ENCODE measurements at places on chromosomes 11 and 22. TPM values are rescaled to one million over a fixed set of nuclear protein-coding genes. Genes with fewer than 3 reads are reported as not detected.

The FAM111B gene
- polyA plus RNA-seq = 14.7 TPM

The DRG1 gene
- polyA plus RNA-seq = 79.8 TPM

The OR5T2 gene
- polyA plus RNA-seq = not detected

The MS4A5 gene
- not detected for polyA plus RNA-seq

The TMEM132A gene
- polyA plus RNA-seq = 41.8 TPM

The SPINDOC gene
- 46.2 TPM for polyA plus RNA-seq

DNA sequence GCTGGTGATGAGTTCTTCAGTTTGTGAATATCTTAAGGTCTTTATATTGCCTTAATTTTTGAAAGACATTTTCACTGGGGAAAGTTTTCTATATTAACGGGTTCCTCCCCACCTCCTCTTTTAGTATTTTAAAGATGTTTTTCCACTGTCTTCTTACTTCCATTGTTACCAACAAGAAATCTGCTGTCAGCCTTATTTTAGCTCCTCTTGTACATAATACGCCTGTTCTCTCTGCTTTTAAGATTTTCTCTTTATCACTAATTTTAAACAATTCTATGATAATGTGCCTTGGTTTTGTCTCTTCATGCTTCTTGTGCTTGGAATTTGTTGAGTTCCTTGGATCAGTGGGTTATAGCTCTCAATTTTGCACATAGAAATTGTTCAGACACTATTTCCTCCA is 280.4 kb downstream of the DCDC1 start:
- no peak for DNase-seq

DNA sequence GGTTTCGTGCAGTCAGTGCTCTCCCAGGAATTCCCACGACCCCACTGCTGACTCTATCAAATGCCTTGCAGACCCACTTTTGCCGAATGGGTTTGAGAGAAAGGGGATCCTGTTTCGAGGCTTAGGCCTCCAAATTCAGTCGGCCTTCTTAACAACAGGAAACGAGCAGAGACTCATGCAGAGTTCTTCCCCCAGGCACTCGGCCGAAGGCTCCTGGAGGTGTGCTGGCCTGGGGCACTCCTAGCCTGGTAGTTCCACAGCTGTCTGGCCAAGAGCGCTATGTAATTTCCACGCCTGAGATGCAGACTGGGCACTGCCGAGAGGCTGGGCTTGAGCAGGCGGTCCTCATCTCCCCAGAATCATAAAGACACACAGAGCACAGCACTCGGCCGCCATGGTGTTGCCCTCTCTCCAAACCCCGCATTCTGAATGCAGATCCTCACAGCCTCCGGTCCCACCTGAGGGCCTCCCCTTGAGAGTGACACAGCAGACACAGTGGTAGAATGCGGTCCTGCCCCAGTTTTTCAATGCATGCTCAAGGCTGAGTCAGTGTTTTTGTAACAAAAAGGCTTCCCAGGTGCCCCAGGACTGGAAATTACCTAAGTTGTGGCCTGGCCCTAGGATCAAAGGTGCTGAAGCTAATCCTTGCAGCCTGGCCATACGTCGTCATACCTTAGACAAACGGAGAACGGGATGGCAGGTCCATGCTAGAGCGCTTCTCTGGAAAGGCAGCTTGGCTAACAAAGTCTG is 30.2 kb upstream of the BID start:
- DNase-seq = peak; percentile 58

DNA sequence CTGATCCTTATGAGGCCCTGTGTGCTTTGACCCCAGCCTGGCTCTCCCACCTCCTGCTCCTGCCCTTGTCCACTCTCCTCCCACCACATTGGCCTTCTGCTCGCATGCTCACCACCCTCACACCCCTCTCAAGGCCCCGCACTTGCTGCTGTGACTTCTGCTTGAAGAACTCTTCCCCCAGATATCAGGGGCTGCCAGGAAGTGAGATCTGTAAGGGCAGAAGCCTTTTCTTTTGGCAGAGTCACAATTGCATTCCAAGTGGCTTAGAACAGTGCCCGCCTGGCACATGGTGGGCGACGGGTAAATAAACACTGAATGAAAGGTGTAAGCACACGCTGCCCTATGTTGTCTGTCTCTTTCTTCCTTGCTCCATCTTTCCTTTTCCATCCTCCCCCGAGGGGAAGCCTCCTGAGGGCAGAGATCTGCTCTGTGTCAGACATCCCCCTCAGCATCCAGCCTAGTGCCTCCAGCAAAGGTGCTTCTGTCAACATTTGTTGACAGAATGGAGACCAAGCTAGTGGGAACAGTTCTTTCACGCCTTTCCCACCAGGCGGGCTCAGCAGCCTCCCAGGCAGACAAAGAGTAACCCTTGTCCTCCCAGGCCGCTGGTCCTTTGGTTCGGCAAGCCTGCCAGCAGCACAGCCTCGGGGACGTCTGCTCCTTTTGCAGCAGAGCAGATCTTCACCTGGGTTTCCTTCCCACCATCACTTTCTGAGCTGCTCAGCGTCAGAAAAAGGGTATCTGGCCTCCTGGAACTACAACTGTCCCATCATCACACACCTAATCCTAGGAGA is 10.0 kb upstream of the PEX26 start:
- DNase-seq = no peak

GRCh38 chr22:44578516-44579230 is 80.6 kb upstream of the RTL6 start:
- no peak for DNase-seq

DNA sequence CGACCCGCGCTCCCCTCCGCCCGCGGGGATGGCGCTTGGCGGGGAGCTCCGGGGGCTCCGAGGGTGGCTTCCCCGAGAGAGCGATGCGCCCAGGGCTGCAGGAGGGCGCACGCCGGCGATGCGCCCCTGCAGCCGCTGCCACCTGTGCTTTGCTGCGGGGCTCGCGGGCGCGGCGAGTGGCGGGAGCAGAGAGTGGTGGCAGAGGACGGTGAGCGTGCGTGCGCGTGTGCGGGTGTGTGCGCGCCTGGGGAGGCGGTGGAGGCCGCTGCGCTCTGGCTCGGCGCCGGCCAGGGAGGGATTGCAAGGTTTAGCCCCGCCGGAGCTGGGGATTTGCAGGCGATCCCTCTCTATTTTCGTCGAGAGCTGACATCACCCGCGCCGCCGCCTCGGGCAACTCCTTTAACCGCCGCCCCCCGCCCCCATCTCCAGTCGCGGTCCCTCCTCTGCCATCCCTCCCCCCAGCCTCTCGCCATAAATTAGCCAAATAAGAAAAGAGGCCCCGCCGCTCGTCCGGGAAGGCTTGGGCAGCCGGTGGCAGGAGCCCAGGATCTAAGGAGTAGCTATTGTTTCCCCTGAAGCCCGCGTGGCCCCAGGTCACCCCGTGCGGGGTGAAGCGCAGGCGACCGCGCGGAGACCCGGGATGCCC is at the start of gene SLC1A2:
TSS of gene SLC1A2 (minus strand) at position 375 of the 646 bp plus-strand sequence. CDS start 592 bp downstream, outside the sequence.
- peak; percentile 55 for DNase-seq

DNA sequence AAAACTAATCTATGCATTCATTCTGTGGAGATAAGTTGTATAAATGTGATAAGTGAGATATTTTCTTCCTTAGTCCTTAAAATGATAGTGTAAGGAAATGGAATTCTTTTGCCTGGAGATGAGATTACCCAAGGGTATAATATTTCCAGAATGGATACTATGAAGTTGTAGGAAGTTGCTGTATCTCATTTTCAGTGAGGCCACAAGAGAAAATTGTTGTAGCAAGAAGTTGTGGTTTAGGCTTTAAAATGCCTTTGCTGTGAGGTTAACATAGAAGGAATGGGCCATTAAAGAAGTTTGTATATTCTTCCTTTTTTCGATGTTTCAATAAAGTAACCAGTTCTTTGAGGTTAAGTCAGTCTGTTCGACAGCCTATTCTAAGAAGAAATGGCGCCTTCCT is 50.7 kb upstream of the LIN7C start:
- DNase-seq = no peak

DNA sequence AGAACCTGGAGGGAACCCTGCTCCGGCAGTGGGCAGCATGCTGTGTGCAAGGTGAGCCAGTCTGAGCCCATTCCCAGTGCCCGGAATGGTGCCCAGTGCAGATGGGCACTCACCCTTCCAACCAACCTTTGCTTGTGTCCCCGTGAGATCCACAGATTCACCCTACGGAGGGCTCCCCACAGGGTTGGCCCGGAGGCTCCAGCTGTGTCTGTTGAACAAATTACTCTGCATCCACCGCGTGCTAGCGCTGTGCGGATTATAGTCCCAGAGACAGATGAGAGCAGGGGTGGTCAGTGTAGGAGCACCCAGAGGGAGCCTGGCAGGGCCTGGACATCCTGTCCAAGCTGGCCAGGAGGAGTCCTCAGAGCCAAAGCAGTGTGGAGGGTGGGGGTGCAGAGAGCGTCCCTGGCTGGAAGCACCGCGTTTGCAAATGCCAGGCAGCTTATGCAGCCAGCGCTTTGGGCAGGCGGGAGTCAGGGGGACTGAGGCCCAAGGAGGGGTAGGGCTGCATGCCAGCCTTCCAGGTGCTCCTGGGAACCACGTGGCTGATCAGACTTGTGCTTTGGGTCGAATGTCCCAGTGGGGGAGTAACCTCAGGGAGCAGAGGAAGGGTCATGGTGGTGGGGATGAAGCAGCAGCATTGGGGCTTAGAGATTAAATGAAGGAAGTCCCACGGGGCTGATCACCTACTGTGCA is 80.5 kb downstream of the KCNQ1 start:
- DNase-seq = no peak

- no peak for DNase-seq
These were observed 12.0 kb downstream of the TNNT3 start for GRCh38 chr11:1931341-1932104.

- peak; percentile 77 for DNase-seq
These were observed 1.5 kb downstream of the PTPRJ start for GRCh38 chr11:47981667-47982404.

DNA sequence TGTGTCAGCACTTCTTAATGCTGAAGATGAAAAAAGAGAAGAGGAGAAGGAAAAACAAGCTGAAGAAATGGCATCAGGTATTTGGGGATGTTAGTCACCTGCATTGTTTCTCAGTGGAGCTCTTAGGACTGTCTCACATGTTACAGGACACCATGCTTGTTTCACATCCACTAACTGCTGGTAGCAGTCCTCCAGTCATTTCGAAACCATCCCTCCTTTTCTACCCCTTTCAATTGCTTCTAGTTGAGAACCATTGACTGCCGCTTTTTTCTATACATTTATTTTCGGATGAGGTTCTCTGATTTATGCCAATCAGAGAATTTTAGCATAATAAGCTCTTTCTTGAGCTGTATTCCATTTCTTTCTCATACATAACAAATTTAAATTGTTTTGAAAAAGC is 21.5 kb downstream of the BIRC2 start:
- DNase-seq = no peak

DNA sequence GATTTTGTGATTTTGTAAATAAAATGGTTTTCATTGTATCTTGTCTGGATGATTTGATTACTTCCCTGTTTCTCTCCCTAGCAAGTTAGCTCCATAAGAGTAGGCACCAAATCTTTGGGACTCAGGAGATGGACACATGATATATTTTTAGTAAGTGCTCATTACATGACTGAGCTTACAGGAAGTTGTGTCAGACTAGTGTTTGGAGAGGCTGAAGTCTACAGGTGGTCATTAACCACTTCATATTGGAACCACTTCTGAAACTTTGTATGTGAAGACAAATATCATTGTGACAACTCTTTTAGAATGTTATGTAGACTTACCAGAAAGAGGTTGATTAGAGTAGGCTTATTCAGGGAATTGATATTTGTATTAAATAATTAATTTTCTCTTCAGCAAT is 19.1 kb downstream of the ARHGAP42 start:
- DNase-seq = no peak

GRCh38 chr11:8071616-8072581 is 9.1 kb upstream of the TUB start:
- peak; percentile 16 for DNase-seq

DNA sequence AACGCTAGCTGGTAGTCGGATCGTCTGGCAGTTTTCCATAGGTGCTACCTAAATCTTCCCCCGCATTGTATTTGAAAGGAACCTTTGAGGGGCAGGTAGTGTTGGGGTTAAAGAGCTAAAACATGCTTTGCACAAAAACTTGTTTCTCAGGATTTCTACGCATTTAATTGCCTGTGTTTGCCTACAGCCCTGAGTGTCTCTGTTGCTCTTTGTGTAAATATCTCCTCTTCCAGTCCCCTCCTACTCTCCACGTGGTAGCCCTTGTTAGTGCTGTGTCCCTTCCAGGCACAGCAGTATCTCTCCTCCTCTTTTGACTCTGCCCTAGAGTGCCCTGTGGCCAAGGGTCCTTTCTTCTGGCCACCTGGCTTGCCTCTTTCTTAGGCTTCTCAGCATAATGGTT is 81.7 kb downstream of the BARX2 start:
- no peak for DNase-seq

GRCh38 chr11:46948378-46949131 is 12.0 kb downstream of the CSTPP1 start:
- DNase-seq = no peak

GRCh38 chr11:73493956-73494598 is 103.8 kb downstream of the FAM168A start:
- DNase-seq = no peak

GRCh38 chr11:124669193-124669592 is 4.3 kb downstream of the SIAE start:
- no peak for DNase-seq

DNA sequence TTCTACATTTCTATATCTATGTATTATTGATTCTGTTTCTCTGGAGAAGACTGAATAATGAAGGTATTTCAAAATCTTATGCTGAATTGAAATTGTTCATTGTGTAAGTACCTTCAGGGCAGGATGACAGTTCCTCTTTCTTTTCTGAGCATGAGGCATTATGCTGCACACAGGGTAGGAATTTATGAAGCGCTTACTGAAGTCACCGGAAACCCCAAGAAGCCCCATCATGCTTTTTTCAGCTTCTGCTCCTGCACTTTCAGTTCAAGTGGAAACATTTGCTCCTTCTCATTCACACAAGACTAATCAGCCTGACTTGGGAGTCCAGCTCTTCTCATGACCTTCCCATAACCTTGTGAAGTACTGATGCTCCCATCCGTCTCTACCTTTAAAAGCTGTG is 314.7 kb upstream of the SORL1-AS1 start:
- DNase-seq = no peak

DNA sequence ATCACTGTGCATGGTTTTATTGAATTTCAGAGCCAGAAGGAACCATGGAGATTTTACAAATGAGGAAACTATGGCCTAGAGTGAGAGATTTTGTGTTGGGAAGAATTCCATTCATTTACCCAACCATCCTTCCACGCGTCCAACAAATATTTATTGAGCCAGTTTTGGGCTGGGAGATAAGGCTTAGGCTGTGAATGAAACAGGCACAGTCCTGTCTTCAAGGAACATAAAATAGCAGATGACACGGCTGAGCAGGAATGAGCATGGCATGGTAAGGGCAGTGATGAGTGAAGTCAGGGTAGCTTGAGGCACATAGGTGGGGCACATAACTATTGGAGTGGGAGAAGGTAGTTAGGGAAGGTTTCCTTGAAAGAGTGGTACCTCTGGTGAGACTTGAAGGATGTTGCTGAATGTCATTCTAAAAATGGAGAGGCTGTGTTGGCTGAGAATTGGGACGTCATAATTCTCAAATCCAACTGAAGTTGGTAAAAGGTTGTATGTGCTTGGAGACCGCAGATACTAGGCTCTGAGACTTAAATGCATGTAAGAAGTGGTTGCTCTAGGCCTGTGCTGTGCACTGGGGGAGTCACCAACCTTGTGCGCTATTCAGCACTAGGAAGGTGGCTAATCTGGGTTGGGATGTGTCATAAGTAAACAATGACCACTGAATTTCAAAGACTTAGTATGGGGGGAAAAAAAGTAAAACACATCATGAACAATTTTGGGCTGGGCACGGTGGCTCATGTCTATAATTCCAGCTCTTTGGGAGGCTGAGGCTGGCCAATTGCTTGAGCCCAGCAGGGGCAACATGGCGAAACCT is 51.9 kb downstream of the TEAD1 start:
- DNase-seq = no peak

Measured in left lung (tissue), 14 donors.